ENCODE measurements at places on chromosomes 6 and 20. TPM values are rescaled to one million over a fixed set of nuclear protein-coding genes. Genes with fewer than 3 reads are reported as not detected.
A peak's percentile ranks its signal among the peaks of the same experiment; 100 is the strongest.

- DNase-seq: no peak
Measured at GRCh38 chr6:14827354-14827753, 418.5 kb upstream of the JARID2 start.

GRCh38 chr6:131549811-131550210 is 23.2 kb upstream of the ARG1 start:
- DNase-seq: no peak

CLDN20 gene
- not detected for total RNA-seq

DNA sequence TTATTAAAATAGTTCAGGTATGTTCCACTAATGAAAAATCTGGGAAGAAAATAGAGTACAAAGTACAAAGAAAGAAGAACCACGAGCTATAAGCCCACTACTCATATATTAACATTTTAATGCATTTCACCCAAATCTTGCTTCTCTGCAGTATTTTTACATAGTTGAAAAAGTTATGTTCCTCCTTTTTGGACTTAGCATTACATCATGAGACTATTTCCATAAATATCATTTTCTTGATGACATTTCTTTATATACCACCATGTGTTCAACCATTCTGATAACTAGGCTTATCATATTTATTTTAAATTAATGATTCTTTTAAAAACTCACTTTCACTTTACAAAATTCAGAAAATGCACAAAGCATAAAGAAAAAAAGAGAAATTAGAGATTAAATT is 3.0 kb downstream of the IPCEF1 start:
- DNase-seq: no peak

RFX6 gene
- total RNA-seq: not detected

MAK gene
- 0.08 TPM for total RNA-seq

HLA-DMB gene
- 15.8 TPM for total RNA-seq

DNA sequence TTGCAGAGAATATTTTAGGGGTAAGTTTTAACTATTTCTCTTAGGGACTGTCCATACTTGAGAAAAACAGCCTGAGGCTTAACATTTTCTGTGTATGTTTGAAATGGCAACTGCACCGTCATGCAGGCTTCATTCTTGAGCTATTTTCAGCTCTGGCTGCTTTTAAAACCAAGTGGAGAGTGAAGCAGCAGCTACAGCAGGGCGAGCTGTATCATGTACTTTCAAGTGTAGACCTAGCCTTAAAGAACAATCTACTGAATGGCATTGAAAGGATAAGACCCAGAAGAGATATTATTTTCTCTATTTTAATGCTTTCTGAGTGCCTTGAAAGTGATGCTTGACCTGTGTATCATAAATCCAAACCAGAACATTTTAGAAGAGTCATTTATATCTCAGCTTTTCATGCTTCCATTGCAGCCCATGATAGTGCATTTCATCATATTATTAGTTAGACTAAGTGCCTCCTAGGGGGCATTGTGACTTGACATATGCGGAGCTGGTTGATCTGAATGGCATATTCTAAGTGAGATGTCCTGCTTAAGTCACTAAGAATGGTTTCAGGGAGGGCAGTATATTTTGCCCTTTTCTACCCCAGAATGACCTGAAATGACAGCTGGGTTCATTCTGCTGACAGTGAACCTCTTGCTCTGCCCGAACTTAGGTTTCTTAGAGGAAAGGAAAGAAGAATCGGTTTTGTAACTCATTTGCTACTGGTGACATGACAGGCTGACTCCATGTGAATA is 85.3 kb downstream of the NKAIN2 start:
- no peak for DNase-seq

DNA sequence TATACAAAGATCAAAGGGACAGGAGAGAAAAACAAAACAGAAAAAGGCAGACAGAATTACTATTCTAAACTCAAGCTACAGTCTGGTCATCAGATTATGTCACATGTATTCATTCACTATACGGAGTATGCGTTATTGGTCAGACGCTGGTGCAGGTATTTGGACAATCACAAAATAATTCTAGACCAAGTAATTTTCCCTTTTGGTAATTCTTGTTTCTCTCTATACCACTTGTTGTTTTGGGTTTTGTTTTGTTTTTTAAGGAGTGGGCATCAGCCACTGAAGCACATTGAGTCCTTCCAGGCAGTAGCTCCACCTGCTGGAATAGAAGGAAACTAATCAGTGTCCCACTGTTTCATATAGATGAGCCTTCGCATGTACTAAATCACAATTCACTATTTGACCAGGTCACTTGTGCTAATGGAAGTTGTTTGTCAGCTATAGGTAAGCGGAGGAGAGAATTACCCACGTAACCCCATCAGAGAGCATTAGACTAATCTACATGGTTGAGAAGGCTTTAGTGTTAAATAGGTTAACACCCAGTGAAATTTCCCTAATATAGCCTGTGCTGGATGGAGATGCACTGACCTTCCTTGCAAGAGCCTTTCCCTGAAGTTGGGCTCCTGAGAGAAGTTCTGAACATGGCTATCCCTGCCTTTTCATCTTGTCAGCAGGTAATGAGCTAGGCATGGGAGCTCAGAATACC is 77.9 kb downstream of the TNFAIP3 start:
- DNase-seq: no peak

- no peak for DNase-seq
Measured at GRCh38 chr6:144678844-144679243, 393.7 kb downstream of the UTRN start.

DNA sequence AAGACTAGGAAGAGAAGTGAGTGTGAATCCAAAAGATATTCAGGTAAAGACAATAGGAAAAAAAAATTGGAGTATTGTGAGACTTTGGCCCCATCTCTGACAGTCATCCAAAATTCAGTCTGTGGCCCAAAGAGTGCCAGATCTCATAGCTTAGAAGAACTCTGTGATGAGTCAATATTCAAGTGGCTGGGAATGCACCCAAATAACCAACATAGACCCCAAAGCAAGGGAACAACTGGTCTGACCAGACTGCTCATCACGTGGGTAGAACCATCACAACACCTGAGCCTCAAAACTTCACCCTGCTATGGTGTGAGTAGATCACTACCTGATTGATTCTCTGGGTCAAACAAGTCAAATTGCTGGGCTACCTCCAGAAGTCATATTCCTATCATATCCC is 51.1 kb upstream of the TRDN start:
- no peak for DNase-seq

GRCh38 chr20:10665027-10665561 is 8.7 kb downstream of the JAG1 start:
- DNase-seq: no peak

GRCh38 chr6:6788394-6789032 is 200.0 kb downstream of the LY86 start:
- no peak for DNase-seq

DNA sequence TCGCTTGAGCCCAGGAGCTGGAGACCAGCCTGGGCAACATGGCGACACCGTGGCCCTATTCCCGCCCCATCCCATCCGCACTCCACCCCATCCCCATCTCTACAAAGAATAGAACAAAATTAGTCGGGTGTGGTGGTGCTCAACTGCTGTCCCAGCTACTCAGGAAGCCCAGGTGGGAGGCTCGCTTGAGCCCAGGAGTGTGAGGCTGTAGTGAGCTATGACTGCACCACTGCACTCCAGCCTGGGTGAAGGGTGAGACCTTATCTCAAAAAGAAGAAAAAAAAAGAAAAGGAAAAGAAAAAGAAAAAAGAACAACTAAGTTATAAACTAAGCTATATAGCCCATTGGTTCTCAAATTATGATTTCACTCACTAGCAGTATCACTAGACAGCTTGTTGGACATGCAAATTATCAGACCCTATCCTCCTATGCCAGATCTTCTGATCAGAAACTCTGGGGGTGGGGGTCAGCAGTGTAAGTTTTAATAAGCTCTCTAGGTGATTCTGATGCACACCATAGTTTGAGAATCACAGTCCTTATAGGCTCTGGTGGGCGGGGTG is 491 bp upstream of the ITCH start:
- no peak for DNase-seq

- DNase-seq: no peak
Measured at GRCh38 chr6:41744236-41744787, 2.9 kb downstream of the PGC start.

- DNase-seq: no peak
Measured at GRCh38 chr6:71900642-71901041, 14.3 kb downstream of the RIMS1 start.

- DNase-seq: no peak
Measured at GRCh38 chr6:79152269-79152737, 74.2 kb upstream of the PHIP start.

DNA sequence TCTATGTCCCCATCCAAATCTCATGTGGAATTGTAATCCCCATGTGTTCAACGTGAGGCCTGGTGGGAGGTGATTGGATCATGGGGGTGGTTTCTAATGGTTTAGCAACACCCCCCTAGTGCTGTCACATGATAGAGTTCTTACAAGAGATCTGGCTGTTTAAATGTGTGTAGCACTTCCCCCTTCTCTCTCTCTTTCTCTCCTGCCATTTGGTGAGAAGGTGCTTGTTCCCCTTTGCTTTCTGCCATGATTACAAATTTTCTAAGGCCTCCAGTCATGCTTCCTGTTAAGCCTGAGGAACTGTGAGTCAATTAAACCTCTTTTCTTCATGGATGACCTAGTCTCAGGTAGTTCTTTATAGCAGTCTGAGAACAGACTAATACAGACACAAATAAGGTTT is 165.4 kb downstream of the OGFRL1 start:
- DNase-seq: no peak

DNA sequence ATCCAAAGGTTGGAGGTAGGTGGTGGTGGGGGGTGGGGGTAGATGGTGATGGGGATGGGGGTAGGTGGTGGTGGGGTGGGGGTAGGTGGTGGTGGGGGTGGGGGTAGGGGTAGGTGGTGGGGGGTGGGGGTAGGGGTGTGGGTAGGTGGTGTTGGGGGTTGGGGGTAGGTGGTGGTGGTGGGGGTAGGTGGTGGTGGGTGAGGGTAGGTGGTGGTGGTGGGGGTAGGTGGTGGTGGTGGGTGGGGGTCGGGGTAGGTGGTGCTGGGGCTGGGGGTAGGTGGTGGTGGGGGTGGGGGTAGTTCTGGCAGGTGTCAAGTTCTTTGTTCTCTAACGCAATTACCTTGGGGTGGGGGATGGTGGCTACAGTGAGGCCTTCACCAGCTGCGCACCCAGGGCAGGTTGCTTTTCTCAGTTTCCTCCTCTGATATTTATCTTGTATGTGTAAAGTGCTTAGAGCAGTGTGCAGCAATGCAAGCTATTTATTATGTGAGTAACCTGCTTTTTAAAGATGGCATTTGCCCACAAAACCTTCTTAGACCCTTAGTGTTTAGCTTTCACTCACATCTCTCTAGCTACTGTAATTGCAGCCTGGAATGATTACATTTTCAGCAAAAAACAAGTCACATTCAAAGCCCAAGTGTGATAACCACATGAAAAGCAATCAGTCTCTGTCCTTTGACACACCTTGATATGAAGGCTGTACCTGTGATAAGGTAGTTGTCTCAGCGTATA is 8.2 kb upstream of the CCDC167 start:
- no peak for DNase-seq

DNA sequence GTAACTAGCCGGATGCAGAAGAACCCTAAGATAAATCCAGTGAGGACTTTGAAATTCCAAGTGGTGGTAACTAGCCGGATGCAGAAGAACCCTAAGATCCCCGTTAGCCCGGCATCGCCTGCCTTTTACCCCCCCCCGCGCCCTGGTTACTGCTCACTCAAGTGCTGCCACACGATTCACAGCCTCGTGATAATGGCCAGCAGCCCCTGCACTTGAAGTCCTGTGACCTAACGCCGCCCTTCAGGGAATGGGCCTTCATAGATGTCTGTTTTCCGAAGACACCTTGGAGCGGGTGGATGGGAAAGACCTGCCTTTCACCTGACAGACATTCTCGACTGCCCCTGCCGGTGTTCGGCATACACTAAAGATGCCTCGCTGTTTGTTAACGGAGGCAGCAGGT is 127.9 kb downstream of the HUS1B start:
- DNase-seq: no peak

- no peak for DNase-seq
Measured at GRCh38 chr6:163897030-163897429, 482.5 kb downstream of the QKI start.

NOTCH4 gene
- total RNA-seq: 22.4 TPM

- DNase-seq: no peak
Measured at GRCh38 chr6:78844899-78845298, 22.5 kb upstream of the IRAK1BP1 start.

SLC17A4 gene
- total RNA-seq: not detected

CCN2 gene
- total RNA-seq: 230 TPM

MAP3K5 gene
- total RNA-seq: 6.6 TPM

DNA sequence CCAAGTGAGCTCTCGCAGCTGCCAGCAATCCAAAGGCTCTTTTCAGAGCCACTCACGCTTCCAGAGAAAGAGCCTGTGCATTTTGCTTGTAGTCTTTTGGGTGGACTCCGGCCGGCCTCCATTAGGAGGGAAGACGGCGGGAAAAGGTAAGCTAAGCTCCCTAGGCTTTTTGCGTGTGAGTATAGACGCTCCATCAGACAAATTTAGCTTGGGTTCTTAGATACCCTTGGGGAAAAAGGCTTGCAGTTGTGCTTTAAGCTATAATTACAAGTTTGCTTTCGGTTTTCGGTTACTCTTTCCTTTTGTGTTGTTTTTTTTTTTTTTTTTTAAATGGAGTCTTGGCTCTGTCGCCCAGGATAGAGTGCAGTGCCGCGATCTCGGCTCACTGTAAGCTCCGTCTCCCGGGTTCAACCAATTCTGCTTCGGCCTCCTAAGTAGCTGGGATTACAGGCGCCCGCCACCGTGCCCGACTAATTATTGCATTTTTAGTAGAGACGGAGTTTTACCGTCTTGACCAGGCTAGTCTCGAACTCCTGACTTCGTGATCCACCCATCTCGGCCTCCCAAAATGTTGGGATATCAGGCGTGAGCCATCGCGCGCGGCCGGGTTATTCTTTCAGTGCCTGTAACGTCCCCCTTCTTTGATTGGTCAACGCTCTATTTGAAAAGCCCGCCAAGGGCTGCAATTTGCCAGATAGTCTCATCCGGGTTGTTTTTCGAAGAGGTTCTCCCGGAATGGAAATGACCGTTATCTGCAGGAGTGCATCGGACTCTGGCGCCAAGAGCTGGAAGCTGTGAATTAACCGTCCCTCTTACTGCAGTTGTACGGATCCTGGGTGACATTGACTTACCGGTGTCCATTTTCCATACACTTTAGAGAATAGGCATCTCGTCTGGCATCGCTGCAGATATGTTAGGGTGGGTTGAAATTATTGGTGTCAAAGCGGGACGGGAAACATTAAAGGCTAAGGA is 18.1 kb downstream of the OR2B2 start:
- peak; percentile 89 for DNase-seq

DNA sequence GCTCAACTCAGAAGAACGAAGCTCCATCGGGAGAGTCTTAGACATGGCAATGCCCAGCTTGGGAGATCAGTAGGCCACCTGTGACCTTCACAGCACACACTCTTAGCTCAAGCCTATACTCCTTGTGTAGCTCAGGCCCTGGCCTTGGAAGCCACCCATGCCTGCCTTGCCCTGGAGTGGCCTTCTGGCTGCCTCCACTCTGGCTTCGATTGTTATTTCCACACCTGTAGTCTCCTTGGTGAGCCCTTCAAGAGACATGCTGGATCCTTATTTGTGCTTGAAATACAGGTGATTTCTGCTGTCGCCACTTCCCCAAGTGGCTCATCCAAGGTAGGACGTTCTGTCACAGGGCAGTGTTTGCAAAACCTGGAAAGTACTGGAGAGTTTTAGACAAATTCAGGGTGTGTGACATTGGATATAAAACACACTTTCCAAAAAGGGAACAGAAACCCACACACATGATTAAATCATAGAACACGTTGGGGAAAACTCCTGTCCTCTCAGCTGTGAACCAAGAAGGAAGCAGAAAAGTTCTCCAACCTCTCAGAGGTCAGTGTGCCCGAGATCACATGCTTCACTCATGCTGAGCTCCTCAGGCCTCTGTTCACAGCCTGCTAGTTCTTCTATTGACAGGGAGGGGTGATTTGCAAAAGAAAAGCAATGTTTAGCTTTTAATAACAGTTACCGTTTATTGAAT is 391.8 kb downstream of the CDC5L start:
- DNase-seq: no peak

SNTA1 gene
- total RNA-seq: 134 TPM
